ENCODE measurements at places on chromosomes 13 and 19.

GRCh38 chr19:19170873-19171672 lies 1.0 kb upstream of the MEF2B start:
- DNase-seq, result no peak

GRCh38 chr13:107821492-107821891 lies 393.8 kb downstream of the LIG4 start:
- no peak for DNase-seq

DNA sequence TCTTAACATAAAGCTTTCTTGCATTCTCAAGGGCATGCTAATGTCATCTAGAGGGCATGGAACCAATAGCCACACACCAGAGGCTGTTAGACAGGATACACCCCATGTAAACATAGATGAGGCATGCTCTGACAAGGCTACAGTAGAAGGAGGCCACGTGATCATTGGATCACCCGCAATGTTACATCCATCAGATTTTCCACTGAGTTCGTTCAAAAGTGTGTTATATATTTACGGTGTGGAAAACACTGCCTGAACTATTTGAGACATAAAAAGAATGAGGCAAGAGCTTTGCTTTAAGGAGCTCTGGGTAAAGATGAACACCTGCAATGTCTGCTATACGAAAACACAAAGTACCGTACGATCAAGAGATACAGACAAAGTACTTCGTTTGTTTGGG lies 817.5 kb upstream of the SLC10A2 start:
- no peak for DNase-seq

DNA sequence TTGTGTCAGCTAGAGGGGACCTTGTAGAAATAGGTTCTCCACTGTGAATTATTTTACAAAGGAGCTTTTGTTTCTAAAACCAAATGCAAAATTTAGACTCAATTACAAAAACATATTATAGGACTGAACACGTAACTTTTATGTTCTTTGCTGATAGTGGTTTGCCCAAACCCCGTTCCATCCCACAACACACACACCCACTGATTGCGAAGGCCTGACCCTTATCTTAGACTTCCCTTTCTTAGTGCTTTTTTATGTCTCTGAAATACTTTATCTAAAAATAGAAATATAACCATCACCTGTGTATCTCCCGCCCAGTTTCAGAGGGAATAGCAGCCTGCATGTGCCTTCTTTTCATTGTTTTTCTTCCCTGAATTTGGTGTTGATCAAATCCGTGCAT lies 13.0 kb downstream of the CCNA1 start:
- DNase-seq, result no peak

DNA sequence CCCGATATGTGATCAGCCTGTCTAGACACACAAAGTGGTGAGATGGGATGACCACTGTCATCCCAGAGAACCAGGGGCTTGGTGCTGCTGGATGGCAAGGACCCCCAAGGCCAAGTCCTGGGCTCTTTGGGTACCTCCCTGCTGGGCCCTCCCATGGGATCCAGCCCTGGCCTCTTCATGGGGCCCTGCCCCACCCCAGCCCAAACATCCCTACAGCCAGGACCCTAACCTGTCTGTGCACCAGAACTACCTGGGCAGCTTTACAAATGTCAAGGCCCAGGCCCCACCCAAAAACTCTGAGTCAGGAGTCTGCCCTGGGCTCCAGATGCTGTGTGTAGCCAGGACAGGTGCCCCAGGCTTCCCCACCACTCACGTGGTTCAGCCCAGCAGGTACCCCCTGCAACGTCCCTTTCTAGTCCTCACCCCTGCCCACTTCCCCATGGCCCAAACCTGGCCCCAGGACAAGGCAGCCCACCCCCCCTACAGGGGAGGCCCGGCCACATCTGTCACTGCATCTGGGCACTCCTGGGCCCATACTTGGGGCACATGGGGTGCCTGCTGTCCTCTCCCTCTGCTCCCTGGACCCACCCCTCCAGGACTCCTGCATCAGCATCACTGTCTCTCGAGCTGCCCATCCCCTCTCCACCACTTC lies 233.5 kb downstream of the TUBA3C start:
- no peak for DNase-seq

- no peak for DNase-seq
Measured at GRCh38 chr13:19961489-19961888, 3.0 kb downstream of the ZMYM2 start.

DNA sequence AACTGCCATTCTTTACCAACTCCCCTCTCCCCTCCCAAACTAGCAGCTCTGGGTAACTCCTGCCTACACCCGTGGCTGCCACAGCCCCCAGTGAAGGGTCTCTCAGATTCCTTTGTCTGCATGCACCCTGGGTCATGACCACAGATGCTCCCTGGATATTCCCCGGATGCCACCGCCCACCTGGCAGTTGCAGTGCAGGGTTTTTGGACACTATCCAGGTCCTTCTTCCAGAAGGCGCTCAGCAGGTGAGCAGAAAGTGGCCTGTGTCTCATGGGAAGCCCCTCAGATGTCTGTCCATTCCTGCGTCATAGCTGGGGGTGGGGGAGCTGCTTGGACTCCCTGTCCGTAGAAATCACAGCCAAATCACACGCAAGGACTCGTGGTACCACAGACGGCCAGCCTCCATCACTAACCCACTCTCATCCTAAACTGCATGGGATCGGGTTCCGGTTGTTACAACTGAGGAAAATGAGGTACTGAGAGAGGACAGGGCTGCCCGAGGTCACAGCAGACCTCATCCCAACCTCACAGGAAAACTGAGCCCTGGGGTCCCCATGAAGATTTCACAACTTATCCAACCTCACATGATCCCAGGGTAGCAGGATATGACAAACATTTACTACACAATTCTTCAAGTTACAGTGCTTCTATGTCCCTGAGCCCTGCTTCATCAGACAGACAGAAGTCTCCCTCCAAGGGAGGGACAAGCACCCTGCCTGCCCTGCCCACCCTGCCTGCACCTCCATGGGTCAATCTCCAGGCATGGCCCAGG lies 38.6 kb downstream of the ELL start:
- no peak for DNase-seq
